ENCODE measurements at places on chromosomes 3 and 15.

DNA sequence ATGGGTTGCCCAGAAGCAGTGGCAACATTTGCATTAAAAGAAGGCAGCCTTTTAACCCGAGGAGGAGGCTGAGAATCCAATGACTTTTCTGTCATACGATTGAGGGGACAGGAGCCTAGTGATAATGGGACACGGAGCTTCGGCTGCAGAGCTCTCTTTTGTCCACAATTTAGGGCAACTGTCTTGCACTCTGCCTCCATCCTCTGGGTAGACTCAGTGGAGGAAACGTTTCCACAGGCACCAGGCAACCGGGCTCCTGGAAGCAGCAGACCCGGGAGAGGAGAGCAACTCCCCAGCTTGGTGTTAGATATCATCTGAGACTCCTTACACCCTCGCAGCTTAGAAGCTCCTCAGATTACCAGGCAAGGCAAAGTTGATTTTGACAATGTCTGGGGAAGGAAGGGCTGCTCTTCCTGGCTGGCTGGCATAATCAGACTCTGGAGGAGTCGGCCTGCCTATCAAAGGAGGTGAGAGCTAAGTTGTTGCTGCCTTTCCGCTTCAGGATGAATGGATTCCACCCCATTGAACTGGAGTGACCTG, 43.5 kb upstream of the RNU6-1 start:
- DNase-seq: no peak

- DNase-seq: no peak
These were observed 95.8 kb upstream of the KLF13 start for GRCh38 chr15:31230630-31231485.

DNA sequence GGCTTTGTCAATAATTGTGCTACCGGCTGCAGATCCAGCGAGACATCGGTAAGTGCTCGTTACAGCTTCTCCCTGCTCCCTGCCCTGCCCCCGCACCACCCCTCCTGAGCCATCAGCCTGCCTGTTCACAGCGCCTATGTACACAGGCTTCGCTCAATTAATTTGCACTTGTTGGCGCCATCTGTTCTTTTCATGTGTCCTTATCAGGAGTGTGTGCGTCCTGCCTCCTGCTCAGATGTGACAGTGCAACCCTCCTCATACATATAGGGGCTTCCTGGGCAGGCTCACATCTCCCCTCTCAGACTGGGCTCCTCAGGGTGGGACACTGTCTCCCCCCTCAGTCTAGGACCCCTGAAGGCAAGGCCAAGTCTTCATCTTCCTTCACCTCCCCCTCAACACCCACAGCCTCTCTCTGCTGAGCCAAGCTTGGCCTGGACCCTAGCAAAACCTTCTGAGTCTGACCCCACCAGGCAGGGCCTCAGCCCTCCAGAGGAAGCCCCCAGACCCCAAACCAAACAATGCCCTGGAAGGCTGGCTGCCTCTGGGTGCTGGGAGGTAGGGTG, 54.9 kb downstream of the CYP11A1 start:
- DNase-seq: no peak

DNA sequence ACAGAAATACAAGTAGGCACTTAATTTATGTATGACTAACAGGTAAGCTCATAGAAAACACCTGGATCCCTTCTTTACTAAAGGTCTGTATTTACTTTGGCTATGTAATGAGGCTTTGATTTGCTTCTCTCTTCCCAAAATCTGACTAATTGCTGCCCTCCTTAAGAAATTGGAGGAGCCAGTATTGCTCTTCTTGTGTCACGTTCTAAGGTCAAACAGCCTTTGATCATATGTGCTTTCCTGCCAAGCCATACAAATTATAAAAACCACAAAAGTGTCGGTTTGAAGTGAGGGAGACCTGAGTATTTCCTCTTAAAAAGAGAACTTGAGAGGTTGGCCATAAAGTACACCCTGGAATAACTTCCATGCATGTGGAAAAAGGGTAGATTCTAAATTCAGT, 112.1 kb upstream of the MB21D2 start:
- DNase-seq: no peak

GRCh38 chr3:39126532-39127071, 19.1 kb downstream of the TTC21A start:
- DNase-seq: peak; percentile 33

- DNase-seq: peak; percentile 61
These were observed 542 bp downstream of the PLOD2 start for GRCh38 chr3:146160321-146160963.

DNA sequence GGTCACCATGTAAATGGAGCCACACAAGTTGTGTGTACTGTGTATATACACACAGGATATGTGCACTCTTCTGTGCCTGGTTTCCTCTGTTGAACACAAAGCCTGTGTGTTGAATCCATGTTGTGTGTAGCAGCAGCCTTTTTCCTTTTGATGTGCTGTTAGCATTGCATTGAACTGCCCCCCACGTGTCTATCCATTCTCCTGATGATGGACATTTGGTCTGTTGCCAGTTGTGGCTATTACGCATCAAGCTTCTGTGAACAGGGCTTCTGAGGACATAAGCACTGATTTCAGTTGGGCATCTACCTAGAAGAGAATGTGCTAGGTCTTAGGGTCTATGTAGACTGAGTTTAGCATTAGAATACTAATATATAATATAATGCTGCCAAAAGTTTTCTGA, 77.4 kb downstream of the LSM3 start:
- DNase-seq: no peak

- DNase-seq: no peak
These were observed 110.3 kb downstream of the PDE8A start for GRCh38 chr15:85091990-85092389.

GRCh38 chr15:80012060-80012726, 41.2 kb upstream of the BCL2A1 start:
- DNase-seq: no peak

Measured in neuronal stem cell (in vitro differentiated cells).